ENCODE measurements at places on chromosomes 3 and 15.

DNA sequence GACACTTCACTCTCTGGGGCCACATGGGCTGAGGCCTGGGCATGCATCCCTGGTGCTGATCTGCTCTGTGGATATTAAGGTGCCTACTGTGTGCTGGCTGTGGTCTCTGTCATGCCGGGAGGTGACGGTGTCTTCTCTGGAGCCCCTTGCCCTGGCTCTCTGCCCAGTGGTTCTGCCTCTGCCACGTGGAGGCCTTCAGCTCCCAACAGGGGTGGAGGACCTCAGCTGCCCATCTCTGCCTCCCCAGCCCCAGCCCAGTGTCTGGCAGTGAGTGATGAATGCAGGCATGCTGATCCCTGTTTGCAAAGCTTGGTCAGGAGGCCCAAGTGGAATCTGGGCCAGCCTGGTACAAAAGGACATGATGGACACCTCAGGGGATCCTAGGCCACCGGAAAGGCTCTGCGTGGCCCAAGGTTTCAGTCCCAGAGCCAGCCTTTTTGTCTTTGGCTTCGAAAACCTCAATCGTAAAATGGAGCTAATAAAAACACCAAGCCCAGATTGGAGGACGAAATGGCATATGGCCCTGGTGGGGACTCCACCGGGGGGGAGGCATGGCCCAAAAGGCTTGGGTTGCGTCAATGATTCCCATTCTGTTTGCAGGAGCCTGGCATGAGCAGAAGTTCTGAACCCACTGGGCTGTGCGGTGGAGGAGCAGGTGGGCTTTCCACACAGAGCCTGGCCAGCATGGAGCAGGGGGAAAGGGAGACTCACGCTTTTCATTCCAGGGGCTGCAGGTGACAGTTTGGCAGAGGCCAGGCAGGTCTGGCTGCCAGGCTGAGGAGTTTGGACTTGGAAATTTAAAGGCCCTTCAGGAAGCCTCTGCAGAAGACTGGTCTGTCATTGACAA is 54.7 kb upstream of the KLF13 start:
- peak; percentile 13 for DNase-seq

DNA sequence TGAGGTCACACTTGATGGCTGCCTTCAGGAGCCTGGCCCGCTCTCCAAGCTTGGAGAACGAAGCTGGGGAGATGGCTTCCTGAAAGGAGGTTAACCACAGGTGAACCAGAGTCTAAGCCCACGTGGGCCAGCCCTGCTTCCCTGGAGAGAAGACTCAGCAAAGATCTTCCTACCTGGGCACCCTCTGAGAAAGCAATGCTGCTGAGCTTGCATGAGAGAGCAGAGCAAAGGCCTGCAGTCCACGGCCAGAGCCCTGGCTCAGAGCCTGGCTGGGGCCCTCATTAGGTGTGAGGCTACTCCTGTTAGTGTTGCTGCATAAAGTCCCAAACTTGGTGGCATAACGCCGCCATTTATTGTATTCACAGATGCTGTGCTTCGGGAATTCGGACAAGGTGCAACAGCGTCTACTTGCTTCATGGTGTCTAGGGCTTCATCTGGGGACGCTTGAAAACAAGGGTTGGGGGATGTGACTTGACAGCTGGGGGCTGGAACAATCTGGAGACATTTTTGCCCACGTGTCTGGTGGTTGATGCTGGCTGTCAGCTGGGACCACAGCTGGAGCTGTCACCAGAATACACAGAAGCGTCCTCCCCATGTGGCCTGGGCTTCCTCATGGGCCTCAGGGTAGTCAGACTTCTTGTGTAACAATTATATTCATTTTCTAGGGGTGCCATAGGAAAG is 87.9 kb upstream of the MEF2A start:
- no peak for DNase-seq

DNA sequence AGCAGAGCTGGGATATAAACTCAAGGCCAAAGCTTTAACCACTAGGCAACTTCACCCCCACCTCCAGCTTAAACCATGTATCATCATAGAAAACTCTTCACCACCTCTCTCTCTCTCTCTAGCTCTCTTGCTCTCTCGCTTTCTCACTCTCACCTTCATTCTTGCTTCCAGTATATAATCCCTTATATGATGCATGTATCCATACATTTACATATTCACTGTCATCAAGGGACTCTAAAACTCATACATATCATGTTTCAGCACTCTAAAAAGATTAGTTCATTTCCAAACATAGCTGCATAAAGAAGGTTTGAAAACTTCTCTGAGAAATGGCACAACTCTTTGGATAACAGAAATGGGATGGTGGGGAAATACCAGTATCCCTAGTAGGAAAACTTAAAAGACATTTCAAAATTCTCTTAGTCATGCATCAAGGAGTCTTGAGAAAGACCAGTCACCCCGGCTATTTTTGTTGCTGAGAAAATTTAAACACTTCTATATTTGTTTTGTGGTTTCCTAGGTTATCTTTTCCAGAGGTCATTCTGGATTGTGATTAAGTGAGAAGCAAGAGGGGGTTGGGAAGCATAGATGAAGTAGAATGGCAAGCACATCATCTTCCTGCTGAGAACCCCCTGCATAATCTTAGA is 447.8 kb upstream of the THBS1 start:
- no peak for DNase-seq

DNA sequence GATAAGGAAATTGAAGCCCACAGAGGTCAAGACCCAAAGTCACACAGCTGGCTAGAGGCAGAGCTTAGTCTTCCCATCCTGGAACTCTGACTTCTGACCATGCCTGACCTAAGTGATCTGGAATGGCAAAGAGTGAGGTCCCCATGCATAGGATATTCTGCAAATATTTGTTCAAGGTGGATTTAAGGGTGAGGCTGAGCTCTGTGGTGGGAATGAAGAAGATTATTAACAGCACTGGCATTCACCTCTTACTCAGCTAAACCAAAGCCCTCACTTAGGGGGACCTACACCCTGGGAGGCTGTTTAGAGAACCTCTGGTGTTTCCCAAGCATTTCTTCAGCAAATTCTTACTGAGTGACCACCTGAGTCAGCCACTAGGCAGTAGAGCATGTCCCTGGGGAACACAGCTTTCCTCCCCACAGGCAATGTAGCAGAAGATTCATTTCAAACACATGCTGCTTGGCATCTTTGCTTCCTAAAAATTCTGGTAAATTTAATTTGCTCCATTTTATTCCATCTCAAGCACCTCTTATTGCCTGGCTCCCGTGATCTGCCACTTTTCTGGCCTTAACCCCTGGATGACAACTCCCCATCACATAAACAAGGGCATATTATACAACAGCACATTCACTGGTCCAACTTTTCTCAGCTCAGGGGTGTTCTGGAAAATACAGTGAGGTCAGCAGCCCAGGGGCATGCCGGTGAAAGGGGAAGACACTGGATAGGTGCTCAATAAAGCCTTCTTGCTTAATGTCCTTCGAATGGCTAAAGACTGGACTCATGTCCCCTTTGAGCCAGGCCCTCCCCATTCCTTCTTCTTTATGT is 176.0 kb downstream of the ABHD5 start:
- no peak for DNase-seq

- DNase-seq, result no peak
Measured at GRCh38 chr3:15108869-15109268, 9.9 kb upstream of the RBSN start.

GRCh38 chr15:56821721-56822425 is 88.6 kb upstream of the ZNF280D start:
- DNase-seq, result peak; percentile 67

- no peak for DNase-seq
Measured at GRCh38 chr3:142623194-142623593, 27.0 kb downstream of the PLS1 start.

- DNase-seq, result no peak
Measured at GRCh38 chr3:130354430-130354829, 9.0 kb downstream of the COL6A5 start.

GRCh38 chr3:122916084-122916483 is 111.5 kb downstream of the SEMA5B start:
- DNase-seq, result no peak

DNA sequence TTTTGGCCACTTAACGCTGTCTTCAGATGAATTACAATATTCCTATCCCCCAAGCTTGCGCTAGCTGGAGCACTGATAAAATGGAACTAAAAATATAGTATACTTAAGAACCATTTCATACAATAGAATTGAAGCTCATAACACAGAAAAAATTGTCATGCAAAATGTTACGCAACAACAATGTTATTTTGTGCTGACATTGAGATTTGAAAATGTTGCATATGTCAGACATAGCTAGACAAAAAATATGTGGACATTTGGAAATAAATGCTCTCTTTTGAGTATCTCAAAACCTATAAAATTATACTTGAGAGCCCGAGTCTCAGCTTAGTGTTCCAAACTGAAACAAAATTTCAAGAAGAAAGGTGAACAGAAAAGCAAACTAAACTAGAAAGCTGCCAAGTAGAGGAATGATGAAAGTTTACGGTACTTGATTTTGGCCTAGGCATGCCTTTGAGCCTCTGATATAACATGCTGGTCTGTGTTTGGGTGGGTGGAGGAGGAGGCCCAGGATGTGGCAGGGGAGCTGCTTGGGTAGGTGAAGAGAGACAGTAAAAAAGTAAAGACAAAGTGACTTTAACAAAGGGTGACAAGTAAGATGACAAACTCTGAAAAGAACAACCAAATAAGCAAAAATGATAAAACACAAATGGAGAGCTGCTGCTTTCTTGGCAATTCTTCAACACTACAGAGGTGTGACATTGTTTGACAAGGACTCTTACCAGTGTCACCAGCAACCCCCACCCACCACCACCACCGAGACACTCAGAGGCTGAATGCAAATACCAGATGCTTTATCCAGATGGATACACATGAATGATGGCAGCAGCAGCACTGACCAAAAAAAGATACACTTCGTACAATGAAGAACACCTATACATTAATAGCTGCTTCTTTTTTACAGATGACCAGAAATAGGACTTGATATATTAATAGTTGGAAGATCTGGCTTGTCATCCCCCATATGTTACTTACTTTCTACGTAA is 129.3 kb upstream of the FEZF2 start:
- DNase-seq, result no peak

DNA sequence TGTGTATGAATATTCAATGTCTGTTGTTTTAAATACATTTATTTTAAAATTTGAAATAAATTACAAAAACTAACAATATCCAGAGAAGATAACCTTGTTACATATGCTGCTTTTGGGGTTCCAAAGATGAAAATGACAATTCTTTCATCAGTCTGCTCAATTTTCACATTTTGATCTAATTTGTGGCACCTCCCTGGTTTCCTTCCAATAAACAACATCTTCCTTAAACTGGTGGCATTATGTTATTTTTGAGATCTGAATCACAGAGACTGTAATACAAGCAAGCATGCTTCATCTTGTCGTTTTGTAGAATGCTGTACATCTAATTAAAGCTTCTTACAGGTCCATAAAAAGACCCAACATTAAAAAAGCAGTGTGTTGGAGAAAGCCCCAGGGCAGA is 2.2 kb upstream of the SNRK start:
- DNase-seq, result no peak

GRCh38 chr3:150097588-150097890 is 126.8 kb upstream of the PFN2 start:
- no peak for DNase-seq

DNA sequence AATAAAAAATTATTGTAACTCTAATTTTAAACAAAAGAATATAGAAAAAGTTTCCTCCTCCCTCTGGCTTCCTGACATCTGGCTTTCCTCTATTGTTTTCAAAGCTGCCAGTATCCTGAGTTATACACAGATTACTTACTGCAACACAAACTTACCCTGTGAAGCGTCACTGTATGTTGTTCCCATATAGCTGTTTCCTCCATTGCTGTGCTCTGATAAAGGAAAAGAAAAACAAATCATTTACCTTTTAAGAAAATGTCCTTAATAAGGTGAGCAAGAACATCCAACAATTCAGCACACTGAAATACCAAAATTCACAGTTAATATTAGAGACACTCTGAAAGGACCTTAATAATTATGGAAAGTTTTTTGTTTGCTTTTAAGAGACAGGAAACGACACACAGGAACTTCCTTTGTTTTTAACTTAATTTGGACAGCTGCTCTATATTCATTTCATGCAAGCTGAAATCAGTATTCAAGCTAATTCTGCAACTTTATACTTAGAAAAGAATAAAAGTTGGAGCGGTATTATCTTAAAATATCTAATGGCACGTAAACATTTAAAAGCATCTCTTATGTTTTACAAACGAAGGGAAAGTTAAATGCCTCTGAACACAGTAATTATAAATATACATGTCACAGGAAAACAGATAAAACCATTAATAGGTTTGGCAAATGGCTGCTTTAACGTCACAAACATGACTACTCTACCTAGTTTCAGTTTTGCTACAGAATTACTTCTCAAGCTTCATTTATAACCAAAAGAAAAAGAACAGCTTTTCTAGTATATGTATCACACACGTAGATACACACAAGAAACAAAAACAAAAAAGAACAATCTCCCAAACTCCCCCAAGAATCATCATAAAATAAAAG is 21.5 kb downstream of the TJP1 start:
- no peak for DNase-seq

DNA sequence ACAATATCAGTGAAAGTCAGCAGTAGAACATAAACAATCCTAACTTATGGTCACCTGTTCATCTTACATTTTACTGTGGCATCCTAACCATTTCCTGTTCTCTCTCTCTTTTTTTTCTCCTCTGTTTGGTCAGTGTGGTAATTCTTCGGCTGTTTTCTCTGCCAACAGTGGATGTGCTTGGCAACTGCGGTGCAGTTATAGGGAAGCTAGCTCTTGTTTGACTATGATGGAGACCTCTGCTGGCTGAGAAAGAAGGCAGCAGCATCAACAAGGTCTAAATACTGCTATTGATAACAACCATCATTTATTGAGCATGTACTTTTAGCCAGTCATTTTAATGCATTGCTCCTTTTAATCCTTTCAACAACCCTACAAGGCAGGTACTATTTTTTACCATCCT is 723 bp upstream of the DRD3 start:
- DNase-seq, result no peak

DNA sequence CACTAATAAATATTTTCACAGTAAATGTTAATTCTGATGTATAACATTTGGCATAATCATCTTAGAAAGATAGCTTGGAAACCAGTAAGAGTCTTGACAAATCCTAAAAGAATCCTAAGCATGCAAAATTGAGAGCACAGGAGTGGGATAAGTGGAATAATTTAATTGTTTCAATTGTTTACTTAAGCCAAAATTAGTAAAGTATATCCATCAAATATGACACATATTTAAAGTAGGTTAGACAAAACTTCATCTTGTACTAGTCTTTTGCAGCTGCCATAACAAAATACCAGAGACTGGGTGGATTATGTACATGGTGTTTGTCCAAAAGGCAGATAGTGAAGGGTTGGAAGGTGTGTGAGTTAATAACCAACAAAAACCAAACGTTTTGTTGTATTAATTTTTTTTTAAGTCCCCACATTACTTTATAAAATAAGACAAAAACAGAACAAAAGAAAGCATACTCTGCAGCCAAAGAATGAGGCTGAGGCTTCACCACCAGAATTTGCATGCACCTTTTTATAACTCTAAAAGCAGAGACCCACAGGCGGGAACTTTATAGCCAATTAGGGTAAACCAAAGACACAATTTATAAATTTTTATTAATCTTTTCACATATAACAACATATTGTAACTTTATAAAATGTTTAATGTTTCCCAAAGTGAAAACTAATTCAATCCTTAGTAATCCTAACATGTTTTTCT is 41.9 kb upstream of the CD200R1L start:
- no peak for DNase-seq
